ENCODE measurements at places on chromosomes 12 and 14. TPM values are rescaled to one million over a fixed set of nuclear protein-coding genes. Genes with fewer than 3 reads are reported as not detected.

- DNase-seq = no peak
Observed at GRCh38 chr14:99704037-99704436, 19.9 kb downstream of the CYP46A1 start.

- DNase-seq = no peak
Observed at GRCh38 chr12:65248656-65249633, 29.5 kb upstream of the MSRB3 start.

GRCh38 chr14:70907176-70907995 is at the start of gene PCNX1:
TSS of gene PCNX1 (plus strand) at chr14:70907459. CDS start at chr14:70907851, 392 bp downstream.
- DNase-seq = peak; percentile 99

DNA sequence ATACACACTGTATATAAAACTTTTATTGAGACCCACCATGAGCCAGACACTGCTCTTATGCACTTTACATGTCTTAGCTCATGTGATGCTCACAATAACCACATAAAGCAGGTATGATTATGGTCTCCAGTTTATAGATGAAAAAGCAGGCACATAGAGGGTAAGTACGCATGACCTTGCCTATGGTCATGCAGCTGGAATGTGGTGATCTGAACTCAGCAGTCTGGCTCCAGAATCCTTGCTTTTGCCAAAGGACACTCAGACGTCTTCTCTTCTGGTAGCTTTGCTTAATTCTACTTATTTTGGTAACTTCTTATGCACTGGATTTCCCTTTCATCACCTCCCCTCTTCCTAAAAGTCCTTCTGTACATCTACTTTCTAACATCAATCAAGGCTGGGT is 103.3 kb upstream of the CRY1 start:
- no peak for DNase-seq

The ACAD10 gene
- total RNA-seq = 19.4 TPM

The ERP27 gene
- total RNA-seq = not detected

- DNase-seq = peak; percentile 72
Observed at GRCh38 chr14:105391541-105391940, 6.8 kb upstream of the TEX22 start.

- no peak for DNase-seq
Observed at GRCh38 chr12:91681751-91682150, 463.9 kb downstream of the BTG1 start.

Data from osteoblast (primary cell).